ENCODE measurements at places on chromosomes 1 and 21.
A peak's percentile ranks its signal among the peaks of the same experiment; 100 is the strongest.

DNA sequence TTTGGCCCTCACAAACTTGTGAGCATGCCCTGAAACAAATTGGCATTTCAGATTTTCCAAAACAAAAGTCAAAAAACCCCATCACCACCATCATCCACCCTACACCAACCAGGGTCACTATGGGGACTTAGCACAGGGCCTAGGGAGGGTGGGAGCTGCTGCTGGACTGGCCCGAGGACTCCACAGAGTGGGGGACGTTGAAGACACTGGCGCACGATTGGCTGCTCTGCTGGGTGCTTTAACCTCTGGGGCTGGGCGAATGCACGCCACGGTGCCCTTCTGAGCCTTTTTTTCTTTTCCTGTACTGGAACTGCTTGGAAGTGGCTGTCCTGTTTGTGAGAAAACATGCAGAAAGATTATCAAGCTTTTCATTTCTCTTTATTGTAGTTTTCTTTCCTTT lies 92.8 kb downstream of the CD247 start:
- no peak for DNase-seq

- DNase-seq = no peak
Measured at GRCh38 chr1:240820816-240821215, 208.9 kb upstream of the GREM2 start.

- no peak for DNase-seq
Measured at GRCh38 chr1:23825762-23826522, 713 bp upstream of the HMGCL start.

DNA sequence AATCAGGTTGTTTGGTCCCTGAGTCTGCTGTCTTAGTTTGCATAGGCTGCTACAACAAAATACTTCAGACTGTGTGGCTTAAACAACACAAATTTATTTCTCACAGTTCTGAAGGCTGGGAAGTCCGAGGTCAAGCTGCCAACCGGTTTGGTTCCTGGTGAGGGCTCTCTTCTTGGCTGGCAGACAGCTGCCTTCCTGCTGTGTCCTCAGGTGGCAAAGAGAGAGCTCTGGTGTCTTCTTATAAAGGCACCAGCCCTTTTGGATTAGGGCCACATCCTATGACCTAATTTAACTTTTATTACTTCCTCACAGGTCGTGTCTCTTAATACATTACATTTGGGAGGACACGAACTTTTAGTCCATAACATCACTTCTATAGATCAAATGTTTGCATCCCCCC lies 89.6 kb upstream of the CD34 start:
- peak; percentile 42 for DNase-seq

DNA sequence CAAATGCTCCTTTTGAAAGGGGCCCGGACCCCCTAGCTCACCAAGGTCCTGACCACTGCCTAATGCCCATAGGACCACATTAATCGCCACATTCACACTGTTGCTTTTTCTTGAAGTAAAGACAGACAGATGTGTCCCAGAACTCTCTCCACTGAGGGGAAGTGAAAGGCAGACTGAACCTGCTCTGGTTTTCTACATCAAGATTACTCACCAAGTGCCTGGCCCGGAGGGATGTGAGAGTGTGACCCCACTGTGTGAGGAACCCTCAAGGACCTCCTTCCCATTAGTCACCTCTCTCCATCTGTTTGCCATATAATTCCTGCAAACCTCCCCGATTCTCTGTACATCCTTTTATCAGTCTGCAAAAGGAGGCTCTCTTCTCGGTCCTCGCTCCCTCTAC lies 381.5 kb downstream of the OMA1 start:
- no peak for DNase-seq

DNA sequence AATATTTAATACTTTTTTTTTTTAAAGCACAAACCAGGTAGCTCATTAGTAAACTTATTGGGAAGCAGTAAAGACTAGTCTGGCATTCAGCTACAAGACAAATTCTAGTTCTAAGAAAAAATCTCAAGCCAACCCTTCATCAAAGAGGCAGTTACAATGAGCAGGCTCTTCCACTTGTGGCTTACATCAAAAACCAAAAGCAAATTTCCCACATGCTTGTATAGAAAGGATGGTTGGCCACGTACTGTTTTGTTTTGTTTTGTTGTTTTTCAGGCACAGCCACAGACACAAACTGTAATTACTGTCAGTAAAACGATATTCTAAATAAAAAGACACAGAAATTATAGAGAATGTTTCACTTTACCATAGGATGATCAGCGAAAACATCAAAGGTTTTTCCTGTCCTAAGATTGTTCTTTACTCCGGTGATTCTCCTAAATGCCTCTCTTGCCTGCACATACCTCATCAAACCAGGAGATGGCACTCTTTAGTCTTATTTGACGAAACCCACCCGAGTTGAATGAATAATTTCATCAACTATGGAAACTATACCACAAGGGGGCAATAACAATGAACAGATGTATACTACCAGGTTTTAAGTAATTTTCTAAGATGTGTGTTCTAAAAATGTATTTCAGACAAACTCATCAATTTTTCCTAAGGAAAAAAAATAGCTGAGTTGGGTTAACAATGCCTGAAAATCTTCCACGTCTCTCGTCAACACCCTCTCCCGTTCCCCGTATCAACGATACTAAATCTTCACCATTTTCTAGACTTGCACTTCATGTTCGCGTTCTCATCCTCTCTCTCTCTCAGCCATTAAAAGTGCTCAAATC lies 26.9 kb downstream of the RPL5 start:
- DNase-seq = no peak

DNA sequence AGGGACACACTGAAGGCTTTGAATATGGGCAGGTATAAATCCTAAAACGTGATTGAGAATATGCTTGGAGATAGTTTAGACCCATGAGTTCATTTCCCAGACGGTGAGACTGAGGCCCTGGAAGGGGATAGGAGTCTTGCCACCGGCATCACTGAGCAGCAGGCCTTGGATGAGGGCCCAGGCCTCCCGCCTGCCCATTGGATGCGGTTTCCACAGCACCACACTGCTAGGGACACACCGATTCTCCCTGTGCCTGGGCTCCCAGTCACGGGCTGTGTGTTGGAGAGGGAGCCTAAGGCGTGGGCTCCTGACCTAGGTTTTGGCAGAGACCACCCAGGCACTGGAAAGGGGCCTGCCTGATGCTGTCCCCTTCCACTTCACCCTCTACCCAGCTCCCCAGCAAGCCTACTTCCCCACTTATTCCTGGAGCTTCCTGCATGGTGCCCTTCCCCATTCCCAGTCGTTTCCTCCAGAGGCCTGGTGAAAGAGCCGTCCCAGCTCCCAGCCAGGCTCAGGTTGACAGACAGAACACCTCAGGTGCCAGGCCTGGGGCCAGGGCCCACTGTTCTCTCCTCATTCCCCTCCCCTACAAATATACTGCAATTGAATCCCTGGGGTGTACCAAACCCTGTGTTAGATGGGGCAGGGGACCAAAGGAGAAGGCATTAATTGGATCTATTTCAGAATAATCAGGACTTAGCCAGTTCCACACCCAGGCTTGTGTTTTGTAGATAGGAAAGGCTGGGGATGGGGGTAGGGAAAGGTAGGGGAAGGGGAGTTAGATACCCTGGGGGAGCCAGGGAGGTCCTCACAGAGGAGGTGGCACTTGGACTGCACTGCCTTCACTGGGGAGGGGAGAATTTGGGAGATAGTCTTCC lies 3.4 kb downstream of the FOXO6 start:
- no peak for DNase-seq

DNA sequence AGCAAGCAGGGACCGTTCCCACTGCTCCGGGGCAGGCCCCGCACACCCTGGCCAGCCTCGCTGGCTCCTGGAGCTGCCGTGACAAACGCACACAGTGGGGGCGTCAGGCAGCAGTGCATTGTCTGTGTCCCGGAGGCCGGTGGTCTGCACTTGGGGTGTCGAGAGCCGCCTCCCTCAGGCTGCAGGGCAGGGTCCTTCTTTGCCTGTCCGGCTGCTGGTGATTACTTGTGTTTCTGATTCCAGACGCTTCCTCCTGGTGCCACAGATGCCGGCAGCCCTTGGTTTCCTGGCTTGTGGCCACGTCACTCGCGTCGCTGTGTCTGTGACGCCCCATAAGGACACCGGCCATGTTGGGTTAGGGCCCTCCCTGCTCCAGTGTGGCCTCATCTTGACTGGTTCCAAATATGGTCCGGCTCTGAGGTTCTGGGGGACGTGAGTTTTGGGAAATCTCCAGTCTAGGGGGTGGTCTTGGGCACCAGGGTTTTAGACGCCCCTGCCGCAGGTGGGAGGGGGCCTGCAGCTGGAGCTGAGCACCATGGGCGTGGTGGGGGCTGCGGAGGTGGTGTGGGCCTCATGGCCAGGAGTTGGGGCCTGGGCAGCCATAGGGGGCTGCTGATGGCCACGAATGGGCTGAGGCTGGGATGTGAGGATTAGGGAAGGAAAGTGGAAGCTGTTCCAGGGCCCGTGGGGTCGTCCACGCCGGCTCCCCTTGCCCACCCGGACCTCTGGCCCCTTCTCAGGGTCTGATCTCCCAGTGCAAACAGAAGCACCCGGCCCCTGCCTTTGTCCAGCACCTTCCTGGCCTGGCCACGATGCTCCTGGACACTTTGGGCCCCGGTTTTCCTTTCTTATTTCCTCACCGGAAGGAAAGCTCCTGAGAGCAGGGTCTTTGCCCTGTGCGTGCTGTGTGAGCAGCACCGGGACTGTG lies 41.0 kb downstream of the SLX9 start:
- DNase-seq = no peak

- DNase-seq = no peak
Measured at GRCh38 chr1:218620956-218621355, 275.8 kb downstream of the TGFB2 start.

GRCh38 chr1:243549791-243550190 lies 293.9 kb downstream of the SDCCAG8 start:
- DNase-seq = no peak

DNA sequence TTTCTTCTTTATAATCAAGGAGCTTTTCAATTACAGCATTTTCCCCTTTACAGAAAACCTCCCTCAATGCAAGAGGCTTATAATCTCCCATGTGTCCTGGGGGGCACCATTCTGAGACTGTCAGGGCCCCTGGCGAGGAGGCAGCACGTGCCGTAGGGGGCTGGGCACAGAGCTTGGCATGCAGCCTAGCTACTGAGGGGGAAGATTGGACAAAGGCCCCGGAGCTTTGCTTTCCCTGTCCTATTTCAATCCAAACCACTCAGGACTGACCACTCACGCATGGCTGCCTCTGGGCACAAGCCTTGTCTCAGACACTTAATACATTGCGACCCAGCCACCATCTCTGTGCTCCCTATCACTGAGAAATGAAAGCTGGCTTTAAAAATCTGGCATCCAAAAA lies 2.8 kb upstream of the RAP1GAP start:
- DNase-seq = no peak

GRCh38 chr1:89262643-89263042 lies 10.0 kb downstream of the GBP5 start:
- DNase-seq = no peak

DNA sequence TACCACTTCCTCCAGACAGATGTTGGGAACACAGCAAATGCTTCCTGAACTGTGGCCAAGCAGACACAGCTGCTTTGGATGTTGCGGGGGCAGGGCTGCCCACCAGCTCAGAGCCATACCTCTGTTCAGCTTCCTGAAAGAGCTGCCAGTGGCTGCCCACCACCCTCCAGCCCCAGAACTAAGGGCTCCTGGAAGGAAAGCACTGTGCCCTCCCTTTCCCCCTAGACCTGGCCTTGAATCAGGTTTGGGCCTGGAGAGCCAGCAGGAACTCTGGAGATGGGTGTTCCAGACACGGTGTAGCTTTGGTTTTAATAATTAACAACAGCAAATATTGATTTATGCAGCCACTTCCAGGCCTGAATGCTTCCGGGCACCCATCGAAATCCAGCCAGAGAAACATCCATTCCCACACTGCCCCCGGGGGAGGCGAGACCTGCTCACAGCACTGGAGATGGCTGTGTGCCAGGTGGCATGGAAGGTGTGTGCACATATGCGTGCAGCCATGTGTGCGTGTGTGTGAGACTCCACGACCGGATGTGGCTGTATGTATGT lies 45.7 kb downstream of the RAP1GAP start:
- DNase-seq = no peak

DNA sequence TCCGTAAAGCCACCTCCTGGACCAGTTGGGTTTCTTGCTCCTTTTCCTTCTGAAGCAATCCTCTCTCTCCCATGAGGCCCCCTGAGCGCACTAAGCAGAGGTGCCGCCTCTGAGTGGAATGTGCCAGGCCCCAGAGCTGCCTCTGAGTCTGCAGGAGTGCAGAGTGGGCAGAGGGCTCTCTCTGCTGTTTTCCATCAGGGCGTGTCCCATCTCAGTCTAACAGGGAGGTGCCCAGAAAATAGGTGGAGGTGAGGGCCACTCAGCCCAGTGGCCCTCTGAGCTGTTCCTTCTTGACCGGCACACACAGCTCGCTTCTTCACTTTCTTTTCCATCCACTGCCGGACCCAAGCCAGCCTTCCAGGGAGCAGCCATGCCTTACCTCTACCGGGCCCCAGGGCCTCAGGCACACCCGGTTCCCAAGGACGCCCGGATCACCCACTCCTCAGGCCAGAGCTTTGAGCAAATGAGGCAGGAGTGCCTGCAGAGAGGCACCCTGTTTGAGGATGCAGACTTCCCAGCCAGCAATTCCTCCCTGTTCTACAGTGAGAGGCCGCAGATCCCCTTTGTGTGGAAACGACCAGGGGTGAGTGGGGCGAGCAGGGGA lies at the start of gene CAPN9:
Gene CAPN9, plus strand, starts transcription at position 262 of the 604 bp plus-strand sequence. Its CDS starts 109 bp downstream, at position 371.
- DNase-seq = no peak
